Endothelial cell of umbilical vein (primary cell): ENCODE measurements at places on chromosomes 7 and 10.

- no peak for DNase-seq
Measured at GRCh38 chr7:102429141-102429899, 4.1 kb upstream of the ORAI2 start.

DNA sequence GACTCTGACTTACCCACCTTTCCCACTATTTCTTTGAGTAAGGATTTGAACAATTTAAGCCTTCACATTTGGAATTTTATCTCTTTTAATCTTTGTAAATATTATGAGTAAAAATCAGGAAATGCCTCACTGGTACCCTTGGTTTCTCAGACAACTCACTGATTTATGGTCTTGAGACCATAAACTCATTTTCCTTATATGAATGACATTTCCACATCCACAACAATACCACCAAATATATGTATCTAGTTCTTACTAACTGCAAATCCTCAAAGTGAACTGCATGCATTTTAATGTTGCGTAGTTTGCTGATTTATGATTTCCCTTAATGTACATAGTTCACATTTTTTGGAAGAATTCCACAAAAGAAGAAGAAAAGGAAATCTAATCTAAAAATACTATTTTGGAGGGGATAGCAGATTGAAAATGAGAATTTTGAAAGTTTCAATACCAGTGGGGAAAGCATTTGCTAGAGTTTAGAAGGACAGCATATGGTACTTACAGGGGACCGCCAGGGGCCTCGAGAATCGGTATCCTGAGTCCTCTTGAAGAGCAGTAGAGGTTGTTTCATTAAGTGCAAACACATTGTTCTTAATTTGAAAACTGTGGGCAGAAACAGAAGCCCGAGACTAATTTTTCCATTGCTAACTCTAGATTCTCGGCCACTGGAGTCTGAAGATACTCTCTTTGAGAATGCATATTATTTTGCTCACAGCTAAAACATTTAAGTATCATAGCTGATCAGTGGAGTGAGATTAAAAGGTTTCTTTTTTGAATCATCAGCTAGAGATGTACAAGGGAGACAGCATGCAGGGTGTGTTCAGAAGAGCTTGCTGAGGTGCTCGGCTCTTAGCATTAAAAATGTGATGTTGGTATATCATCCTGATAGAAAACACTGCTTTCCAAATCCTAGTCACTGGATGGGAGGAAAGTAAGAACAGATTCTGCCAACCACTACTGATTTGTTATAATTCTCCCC is 964.0 kb downstream of the GATA3 start:
- peak; percentile 91 for DNase-seq

DNA sequence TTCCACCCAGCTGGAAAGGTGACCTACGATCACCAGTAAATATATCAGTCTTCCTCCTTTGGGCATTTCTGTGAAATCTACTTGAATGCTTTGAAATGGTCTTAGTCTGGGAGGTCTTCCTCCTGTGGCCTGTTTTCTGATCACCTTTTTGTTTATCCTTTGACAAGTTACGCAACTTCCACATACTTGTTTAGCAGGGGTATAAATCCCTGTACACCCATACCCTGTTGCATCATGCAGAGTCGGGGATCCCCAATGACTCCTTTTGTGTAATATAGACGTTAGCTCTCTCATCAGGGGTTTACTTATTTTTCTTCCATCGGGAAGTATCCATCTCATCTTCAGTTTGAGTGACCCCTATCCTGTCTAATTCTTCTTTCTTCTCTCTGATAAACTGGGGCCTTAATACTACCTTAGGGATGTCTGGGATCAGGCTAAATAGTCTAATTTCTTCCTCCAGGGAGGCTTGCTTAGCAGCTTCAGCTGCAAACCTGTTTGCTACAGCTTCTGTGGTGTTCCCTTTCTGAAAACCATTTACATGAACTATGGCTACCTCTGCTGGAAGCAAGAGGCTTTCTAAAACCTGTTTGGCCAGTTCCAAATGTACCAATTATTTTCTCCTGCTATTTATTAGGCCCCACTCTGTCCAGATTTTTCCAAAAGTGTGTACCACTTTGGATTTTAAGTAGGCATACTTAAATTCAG is 25.8 kb downstream of the MAPK8 start:
- DNase-seq: no peak

GRCh38 chr7:115038158-115038557 is 116.3 kb downstream of the MDFIC start:
- no peak for DNase-seq

GRCh38 chr7:21269021-21269420 is 158.9 kb upstream of the SP4 start:
- no peak for DNase-seq

- no peak for DNase-seq
Measured at GRCh38 chr10:13231808-13232207, 2.4 kb downstream of the UCMA start.

DNA sequence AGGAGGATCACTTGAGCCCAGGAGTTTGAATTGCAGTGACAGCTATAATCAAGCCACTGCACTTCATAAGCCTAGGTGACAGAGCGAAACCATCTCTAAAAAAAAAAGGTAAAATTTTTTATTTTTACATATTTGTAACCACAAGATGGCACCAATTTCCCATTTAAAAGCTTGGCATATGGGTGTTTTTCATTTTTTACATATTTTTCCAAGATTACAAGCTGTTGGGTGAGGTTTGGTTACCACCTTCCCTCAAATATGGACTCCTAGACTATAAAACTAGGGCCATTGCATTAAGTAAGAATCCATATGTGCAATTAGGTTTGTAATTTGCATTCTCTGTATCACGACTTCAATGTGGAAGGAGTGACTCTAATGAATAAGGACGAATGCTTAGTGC is 129.3 kb upstream of the ACBD5 start:
- DNase-seq: peak; percentile 16

DNA sequence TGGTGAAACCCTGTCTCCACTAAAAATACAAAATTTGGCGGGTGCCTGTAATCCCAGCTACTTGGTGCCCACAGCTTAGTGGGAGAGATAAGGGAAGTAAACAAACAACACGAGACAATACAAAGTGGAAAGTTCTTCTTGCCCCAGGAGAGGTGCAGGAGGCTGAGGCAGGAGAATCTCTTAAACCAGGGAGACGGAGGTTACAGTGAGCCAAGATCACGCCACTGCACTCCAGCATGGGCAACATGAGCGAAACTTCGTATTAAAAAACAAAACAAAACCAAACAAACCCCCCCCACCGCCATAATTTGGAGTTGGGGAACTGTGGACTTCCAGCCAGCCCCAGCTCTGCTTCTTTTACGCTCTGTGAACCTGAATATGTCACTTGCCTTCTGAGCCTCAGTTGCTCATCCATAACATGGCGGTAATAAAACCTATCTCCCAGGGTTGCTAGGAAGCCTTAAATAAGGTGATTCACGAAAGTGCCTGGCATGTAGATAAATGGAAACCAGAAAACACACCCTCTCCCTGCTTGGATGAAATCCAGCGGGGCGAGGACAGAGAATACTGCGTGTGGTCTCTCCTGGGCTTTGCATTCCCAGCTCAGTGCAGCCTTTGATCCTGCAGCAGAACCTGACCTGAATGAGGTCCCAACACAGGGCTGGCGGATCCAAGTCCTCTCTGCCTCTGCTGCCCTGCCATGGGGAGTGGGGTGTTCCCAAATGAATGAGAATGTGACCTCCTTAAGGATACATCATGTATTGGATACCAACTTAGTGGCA is 10.2 kb downstream of the MLXIPL start:
- DNase-seq: no peak

DNA sequence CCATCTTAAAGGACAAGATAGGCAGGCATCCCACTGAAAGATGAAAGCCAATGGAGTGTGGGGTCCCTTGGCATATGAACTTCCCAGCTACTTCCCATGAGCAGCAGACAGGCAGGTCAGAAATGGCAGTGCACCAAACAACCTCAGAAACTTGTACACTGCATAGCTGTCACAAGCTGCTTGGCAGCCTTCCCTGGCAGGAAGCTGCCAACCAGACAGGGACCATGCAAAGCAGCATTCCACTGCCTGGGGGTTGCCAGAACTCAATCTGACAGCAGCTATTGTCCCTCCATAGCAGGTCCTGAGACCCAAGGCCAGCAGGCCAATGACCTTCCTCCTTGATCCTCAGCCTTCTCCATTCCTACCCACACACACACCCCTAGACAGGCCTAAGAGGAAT is 139.5 kb downstream of the PLCE1 start:
- no peak for DNase-seq

GRCh38 chr7:156224833-156225225 is 412.6 kb upstream of the SHH start:
- no peak for DNase-seq

DNA sequence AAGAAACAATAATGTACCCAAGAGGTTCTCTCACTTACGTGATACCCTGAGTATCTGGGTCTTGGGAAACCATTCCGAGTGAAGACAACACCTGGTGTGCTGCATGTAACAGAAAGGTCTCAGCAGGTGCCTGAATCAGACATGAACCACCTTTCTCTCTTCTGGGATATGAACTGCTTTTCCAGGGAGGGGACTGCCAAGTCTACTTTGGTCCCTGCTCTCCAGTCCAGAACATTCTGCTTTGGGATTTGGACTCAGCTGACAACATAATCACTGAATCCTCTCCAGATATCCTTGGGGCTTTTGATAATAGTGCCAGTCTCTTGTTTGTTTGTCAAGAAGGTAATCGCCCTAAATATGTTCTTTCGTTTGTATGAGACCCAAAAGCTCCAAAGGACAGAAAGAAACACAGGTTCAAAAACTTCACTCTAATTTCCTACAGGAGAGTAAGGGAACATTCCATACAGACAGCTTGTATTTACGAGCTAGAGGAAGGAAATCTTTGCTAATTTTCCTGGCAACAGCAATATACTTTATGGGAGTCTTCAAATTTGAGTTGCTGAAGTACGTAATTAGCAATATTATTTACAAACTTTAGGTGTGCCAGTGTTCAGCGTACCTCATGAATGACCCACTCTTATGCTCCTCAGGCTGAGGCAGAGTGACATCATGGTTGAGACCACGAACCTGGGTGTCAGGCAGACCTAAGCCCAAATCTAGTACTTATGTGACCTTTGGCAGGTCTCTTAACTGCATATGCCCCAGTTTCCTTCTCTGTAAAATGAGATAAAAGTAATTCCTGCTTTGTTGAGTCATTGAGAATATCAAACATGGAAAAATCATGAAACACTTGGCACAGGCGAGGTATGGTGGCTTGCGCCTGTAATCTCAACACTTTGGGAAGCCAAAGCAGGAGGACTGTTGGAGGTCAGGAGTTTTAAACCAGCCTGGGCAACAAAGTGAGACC is 5.4 kb downstream of the ABLIM1 start:
- DNase-seq: peak; percentile 97

- DNase-seq: no peak
Measured at GRCh38 chr7:44144426-44144967, 3.4 kb upstream of the MYL7 start.

GRCh38 chr7:143495851-143496250 is 18.2 kb downstream of the TAS2R41 start:
- DNase-seq: no peak

DNA sequence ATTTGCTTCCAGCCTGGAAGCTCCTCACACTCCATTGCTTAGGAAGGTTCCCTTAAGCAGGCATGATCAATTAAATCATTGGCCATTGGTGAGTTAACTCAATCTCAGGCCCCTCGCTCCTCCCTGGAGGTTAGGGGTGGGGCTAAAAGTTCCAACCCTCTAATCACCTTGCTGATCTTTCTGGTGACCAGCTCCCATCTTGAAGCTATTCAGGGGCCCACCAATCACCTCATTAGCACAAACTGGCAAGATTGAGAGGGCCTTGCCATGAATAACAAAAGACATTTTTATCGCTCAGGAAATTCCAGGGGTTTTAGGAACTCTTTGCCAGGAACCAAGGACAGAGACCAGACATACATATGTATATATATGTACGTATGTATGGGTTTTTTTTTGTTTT is 58.4 kb downstream of the AGK start:
- DNase-seq: no peak

DNA sequence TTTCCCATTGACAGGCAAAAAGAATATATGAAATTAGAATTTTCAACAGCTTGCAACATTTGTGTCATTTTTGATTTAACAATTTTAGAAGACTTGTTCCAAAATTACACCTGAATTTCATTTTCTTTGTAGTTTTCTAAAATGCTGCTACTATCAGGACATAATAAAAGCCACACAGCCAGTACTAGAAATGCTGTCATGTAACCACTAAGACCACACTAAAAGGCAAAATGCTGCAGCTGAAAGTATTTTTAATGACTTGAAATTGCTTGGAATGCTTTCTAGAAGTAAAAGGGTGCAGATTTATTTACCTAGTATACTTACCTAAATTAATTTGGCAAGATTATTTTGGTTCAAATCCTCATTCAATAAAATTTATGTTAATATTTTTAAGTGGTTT is 470.1 kb downstream of the GFRA1 start:
- DNase-seq: no peak
